Hair follicular keratinocyte (primary cell): ENCODE measurements at places on chromosomes 3 and 15. TPM values are rescaled to one million over a fixed set of nuclear protein-coding genes. Genes with fewer than 3 reads are reported as not detected.

Gene FGD5
- total RNA-seq = not detected in 2 replicates

Gene USP50
- 0.55 TPM in 1 of 2 replicates, not detected in the other for total RNA-seq

Gene WNT5A
- total RNA-seq = 25.1 and 45.3 TPM in 2 replicates

Gene PAK2
- total RNA-seq = 29.6 and 33.9 TPM in 2 replicates

Gene HHATL
- not detected in 2 replicates for total RNA-seq

Gene CAMK1
- total RNA-seq = 5.6 and 7.3 TPM in 2 replicates

Gene STAB1
- total RNA-seq = under 0.01 TPM in 1 of 2 replicates, not detected in the other

Gene FETUB
- total RNA-seq = not detected in 2 replicates

Gene TEX55
- not detected in 2 replicates for total RNA-seq

Gene ACTRT3
- 1.9 and 4.4 TPM in 2 replicates for total RNA-seq

Gene SCN11A
- total RNA-seq = not detected in 2 replicates

Gene GOLGA8G
- total RNA-seq = not detected in 2 replicates

Gene PARP3
- 5.7 and 5.9 TPM in 2 replicates for total RNA-seq

Gene HES1
- 45.3 and 97.6 TPM in 2 replicates for total RNA-seq

Gene IL5RA
- total RNA-seq = not detected in 2 replicates

Gene GOLGA8K
- 0.08 TPM in 1 of 2 replicates, not detected in the other for total RNA-seq

Gene CTDSPL
- 37.0 and 39.4 TPM in 2 replicates for total RNA-seq

Gene ADGRG7
- total RNA-seq = not detected in 2 replicates

Gene PLA2G4B
- total RNA-seq = 0.23 and 1.7 TPM in 2 replicates

Gene MORC1
- total RNA-seq = not detected in 2 replicates

Gene TJP1
- total RNA-seq = 37.3 and 49.3 TPM in 2 replicates

Gene CDCP1
- 94.4 and 155 TPM in 2 replicates for total RNA-seq

Gene GATA2
- total RNA-seq = not detected in 2 replicates

Gene FOXL2
- 0.38 and 1.2 TPM in 2 replicates for total RNA-seq

Gene GABRG3
- not detected in 2 replicates for total RNA-seq

Gene CNTN3
- total RNA-seq = 0.23 and 1.9 TPM in 2 replicates

Gene ARIH1
- 32.1 and 34.1 TPM in 2 replicates for total RNA-seq

Gene ADPRH
- total RNA-seq = 1.5 TPM in 2 replicates

Gene RBPMS2
- total RNA-seq = not detected in 2 replicates

Gene GOLGA6B
- not detected in 2 replicates for total RNA-seq

Gene ADAMTSL3
- total RNA-seq = under 0.01 TPM in 1 of 2 replicates, not detected in the other

Gene ADAMTS9
- total RNA-seq = 0.08 TPM in 1 of 2 replicates, not detected in the other

Gene TRAK1
- total RNA-seq = 29.0 and 41.6 TPM in 2 replicates

Gene LDHAL6B
- total RNA-seq = not detected in 2 replicates

Gene KCNMB3
- total RNA-seq = 0.11 and 0.16 TPM in 2 replicates

Gene GCNT3
- 0.16 TPM in 1 of 2 replicates, not detected in the other for total RNA-seq

Gene CPEB1
- 0.04 TPM in 1 of 2 replicates, not detected in the other for total RNA-seq

Gene LRRC57
- 10.0 and 17.8 TPM in 2 replicates for total RNA-seq

Gene TYRO3
- total RNA-seq = 3.7 and 4.6 TPM in 2 replicates

Gene ZPLD1
- 0.72 and 4.1 TPM in 2 replicates for total RNA-seq

Gene PRR20G
- not detected in 2 replicates for total RNA-seq

Gene ARHGEF26
- total RNA-seq = 2.0 and 2.6 TPM in 2 replicates

Gene CLRN1
- not detected in 2 replicates for total RNA-seq

Gene CAV3
- total RNA-seq = not detected in 2 replicates
